ENCODE measurements at places on chromosomes 7 and 10.
A peak's percentile ranks its signal among the peaks of the same experiment; 100 is the strongest.

GRCh38 chr7:121447911-121448300 lies 51.8 kb upstream of the FAM3C start:
- DNase-seq = no peak

GRCh38 chr10:19947215-19947614 lies 131.0 kb downstream of the PLXDC2 start:
- DNase-seq = no peak

- no peak for DNase-seq
These were observed 20.2 kb upstream of the ASL start for GRCh38 chr7:66055321-66055956.

DNA sequence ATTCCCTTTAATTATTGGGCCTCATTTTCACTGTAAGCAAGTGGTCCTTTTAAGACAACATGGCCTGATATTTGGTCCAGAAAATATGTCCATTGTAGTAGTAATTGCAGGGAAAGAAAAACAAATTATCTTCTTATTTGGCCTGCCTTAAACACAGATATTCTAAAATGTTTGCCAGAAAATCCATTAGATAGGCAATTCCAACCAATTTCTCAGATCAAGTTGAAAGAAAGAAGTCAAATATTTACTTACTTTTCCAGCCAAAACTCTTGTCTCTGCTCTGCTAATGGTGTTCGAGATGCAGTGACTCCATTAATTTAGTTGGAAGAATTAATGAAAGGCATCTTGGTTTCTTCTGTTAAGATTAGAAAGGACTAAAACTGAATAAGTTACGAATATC lies 757.3 kb upstream of the IGFBP3 start:
- no peak for DNase-seq

DNA sequence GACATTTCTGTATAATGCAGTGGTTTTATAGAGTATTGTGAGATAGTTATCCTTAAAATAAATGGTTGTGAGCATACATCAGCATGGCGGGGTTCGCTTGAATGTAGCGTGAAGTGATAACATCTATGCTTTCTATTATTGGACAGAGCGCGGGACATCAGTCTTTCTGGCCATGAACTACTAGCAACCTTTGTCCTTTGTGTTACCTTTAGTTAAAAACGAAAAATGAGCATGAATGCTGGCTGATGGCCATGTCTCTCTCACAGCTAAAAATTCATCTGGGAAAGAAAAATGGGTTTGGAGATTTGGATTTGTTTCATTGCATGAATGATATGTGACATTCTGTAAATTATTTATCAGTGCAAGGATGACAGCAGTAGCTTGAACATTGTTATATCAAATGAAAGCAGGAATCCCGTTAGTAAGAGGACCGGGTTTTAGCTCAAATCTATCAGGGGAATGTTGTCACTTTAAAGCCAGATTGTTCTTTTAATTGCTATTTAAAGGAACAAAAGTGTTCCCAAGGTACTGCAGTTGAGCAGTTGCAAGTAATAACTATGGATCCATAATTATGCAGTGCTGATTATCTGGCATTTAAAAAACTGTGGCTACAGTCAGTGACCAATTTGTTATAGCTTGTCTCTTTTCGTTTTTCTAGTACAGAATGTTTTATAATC lies 131.0 kb downstream of the KAT6B start:
- no peak for DNase-seq

DNA sequence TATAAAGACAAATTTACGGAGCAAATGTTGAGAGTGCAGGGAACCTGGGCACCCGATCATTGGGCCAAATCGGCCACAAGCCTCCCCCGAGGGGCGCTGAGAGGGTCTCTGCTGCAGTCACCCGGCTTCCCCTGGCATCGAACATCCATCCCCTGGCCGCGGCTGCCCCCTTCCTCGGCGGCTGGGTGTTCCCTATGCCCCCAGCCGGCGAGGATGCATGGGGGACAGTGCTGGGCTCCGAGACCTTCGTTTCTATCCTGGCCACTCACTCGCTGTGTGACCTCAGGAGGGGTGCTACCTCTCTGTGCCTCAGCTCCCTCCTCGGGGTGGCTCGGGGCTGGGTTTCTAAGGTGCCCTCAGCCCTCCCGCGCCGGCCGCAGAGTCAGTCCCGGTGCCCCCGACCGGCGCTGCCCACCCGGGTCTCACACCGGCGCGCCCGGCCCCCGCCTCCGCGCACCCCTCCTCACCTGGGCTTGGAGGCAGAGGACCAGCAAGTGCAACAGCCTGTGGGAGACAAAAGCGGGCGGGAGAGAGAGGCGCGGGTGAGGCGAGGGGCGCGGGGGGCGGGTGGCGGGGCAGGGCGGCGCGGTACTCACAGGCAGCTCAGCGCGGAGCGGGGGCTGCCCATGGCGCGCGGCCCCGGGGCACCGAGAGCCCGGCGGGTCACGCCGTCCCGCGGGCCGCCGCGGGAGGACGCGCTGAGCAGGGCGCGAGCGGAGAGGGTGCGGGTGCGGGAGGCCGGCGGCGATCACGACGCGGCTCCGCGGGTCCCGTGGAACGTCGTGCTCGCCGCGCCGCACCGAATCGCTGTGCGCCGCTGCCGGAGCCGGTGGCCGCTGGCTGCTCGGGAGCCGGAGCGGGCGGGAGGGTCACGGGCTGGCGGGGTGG lies at the start of gene FGF8:
TSS of gene FGF8 (minus strand) at position 842 of the 888 bp plus-strand sequence. CDS start at position 628, 214 bp downstream.
- DNase-seq = no peak

- no peak for DNase-seq
These were observed 16.4 kb downstream of the NOD1 start for GRCh38 chr7:30462179-30462578.

DNA sequence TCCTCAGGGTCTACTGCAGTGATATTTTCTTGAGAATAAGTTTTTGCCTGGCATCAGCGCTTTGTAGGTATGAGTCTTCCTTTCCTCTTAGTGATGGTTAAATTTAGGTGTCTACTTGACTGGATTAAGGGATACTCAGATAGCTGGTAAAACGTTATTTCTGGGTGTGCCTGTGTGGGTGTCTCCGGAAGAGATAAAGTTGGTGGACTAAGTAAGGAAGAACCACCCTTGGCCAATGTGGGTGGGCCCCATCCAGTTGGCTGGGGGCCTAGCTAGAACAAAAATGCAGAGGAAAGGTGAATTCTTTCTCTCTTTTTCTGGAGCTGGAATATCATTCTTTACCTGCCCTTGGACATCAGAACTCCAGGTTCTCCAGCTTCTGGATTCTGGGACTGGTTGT lies 138.8 kb downstream of the ADCYAP1R1 start:
- no peak for DNase-seq

DNA sequence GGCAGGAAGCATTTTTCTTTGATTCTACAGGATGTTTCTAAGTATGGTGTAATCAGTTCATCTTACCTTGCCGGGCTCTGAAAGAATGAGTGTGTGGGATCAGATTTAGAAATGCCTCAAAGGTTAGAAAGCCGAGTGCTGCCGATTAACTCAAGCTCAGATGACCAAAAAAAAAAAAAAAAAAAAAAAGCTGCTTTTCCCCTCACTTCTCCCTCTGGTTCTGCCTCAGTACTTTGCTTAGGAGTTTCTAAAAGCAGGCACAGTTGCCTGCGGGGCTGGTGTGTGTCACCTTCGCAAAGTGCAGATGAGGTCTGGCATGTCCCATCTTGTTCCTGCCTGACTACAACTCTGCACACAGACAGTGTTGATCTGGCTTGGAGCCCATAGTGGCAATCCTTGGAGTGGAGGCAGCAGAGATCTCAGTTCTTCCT lies 47.0 kb downstream of the KIAA1217 start:
- peak; percentile 54 for DNase-seq

- no peak for DNase-seq
These were observed 659.4 kb downstream of the MAGI2 start for GRCh38 chr7:78794101-78794500.

- no peak for DNase-seq
These were observed 14.1 kb downstream of the SH2B2 start for GRCh38 chr7:102300643-102301221.

Measured in urinary bladder (tissue), 4 donors.